ENCODE measurements at places on chromosomes 11 and 22. TPM values are rescaled to one million over a fixed set of nuclear protein-coding genes. Genes with fewer than 3 reads are reported as not detected.

The CALCA gene
- total RNA-seq: not detected

The C11orf97 gene
- not detected for total RNA-seq

The CCDC188 gene
- total RNA-seq: 1.1 TPM

The SPTY2D1 gene
- total RNA-seq: 26.6 TPM

The PATE4 gene
- not detected for total RNA-seq

The TRPM5 gene
- total RNA-seq: 0.41 TPM

The CTSW gene
- total RNA-seq: 0.82 TPM

The OSM gene
- not detected for total RNA-seq

The OR8G5 gene
- total RNA-seq: not detected

The SEPTIN5 gene
- total RNA-seq: 109 TPM

The SC5D gene
- total RNA-seq: 37.4 TPM

The OR5P2 gene
- total RNA-seq: not detected

The TMEM45B gene
- 1.5 TPM for total RNA-seq

The BDNF gene
- 1.5 TPM for total RNA-seq

The CNIH2 gene
- 1.7 TPM for total RNA-seq

The MMP10 gene
- 3.2 TPM for total RNA-seq

The ASCC2 gene
- total RNA-seq: 24.8 TPM

The CCDC87 gene
- total RNA-seq: 0.10 TPM

The TIMP3 gene
- total RNA-seq: 171 TPM

The APOL5 gene
- 0.82 TPM for total RNA-seq

The GP1BB gene
- 19.0 TPM for total RNA-seq

The ACTN3 gene
- total RNA-seq: 91.4 TPM

The HORMAD2 gene
- not detected for total RNA-seq

The KCNK4 gene
- total RNA-seq: not detected

The COPB1 gene
- 173 TPM for total RNA-seq

The MMP8 gene
- total RNA-seq: 0.51 TPM

The VWCE gene
- 0.41 TPM for total RNA-seq

The OR9I1 gene
- total RNA-seq: not detected

The WNT7B gene
- total RNA-seq: 6.2 TPM

The MUC5B gene
- total RNA-seq: 159 TPM

The NXPE1 gene
- total RNA-seq: not detected

Data from tongue (tissue), 3 donors.